ENCODE measurements at places on chromosomes 2 and 18.

DNA sequence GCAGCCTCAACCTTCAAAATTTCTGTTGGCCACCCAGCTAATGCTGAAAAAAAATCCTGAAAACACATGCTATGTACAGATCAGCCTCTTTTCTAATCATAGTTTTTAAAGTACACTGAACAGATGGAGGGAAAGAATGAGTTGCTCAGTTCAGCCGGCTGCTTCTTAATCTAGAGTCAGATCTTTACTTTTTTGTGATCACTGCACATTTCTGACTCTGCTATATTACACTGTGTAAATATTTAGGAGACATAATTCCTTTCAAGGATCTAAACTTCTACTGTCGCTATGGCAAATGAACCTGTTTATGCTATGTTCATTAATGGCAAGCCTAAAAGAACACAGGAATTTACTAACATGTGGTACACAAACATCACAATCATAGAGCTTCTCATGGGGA is 114.2 kb downstream of the SRBD1 start:
- peak overlapping the region; percentile 9 for H3K27ac ChIP-seq
- H3K4me3 ChIP-seq = no peak overlapping the region
- no peaks in the 10 kb centered on the region for H3K27me3 ChIP-seq

DNA sequence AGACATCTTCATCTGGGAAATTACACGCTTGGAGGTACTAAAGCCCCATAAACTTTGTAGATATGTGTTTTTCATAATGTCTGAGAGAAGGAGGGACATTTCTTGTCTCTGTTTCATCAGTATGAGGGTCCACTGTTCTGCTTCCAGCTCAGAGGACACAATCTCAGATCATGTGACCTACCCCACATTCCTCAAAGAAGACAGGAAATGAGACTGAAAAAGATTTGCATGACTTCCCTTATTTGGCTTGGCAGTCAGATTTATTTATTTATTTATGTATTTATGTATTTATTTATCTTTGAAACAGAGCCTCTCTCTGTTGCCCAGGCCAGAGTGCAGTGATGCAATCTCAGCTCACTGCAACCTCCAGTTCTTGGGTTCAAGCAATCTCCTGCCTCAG is 463.7 kb upstream of the RGPD4 start:
- no peak overlapping the region for H3K27ac ChIP-seq
- H3K36me3 ChIP-seq = no peaks in the 10 kb centered on the region
- H3K4me3 ChIP-seq = no peak overlapping the region
- DNase-seq = no peak

DNA sequence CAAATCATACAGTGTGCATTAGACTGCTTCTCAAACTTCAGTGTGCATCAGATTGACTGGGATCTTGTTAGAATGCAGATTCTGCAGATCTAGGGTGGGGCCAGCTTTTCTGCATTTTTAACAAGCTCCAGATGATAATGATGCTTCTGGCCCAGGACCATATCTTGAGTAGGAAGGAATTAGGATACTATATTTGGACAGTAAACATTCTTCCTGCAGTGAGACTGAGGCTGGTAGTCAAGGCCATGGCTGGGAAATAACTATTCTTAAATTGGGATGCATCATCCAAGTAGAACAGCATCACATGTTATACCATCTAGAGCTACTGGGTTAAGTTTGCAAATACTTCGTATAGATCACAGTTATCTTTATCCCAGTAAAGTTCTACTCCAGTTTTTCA is 28.4 kb upstream of the ARMC9 start:
- no peak overlapping the region for H3K27ac ChIP-seq
- H3K4me1 ChIP-seq = peaks cover 4% of the 10 kb centered on the region
- H3K4me3 ChIP-seq = no peak overlapping the region
- peaks cover 56% of the 10 kb centered on the region for H3K36me3 ChIP-seq
- H3K27me3 ChIP-seq = no peaks in the 10 kb centered on the region
- no peak for DNase-seq

DNA sequence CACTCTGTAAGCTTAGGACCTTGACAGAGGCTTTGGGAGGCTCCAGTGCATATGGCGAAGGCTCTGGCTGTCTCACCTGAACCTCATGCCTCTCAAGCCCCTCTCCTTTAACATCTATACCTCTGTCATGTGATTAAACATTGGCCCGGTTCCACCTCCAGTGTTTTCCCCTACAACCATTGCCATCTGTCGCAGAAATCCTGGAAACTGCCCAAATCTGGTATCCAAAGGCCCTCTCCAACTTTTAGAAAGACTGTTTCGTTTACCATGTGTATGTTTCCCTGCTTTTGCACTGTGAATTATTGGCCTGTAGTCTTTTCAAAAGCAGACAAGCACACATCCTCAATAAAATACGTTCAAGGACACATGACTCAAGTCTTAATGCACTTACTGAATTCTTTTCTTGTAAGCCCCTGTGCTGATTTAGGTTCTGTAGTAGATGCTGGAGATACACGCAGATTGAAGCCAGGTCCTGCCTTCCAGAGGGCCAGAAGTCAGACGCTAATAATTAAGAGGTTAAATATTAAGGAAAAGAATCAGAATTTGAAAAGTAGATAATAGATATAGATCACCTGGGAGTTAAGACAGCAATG is 386.4 kb upstream of the SLC14A2 start:
- no peak overlapping the region for H3K27ac ChIP-seq
- no peaks in the 10 kb centered on the region for H3K4me1 ChIP-seq
- H3K36me3 ChIP-seq = no peaks in the 10 kb centered on the region
- H3K4me3 ChIP-seq = no peak overlapping the region
- DNase-seq = no peak
- H3K27me3 ChIP-seq = no peaks in the 10 kb centered on the region

GRCh38 chr2:168660870-168661862 is 141.3 kb upstream of the NOSTRIN start:
- peaks cover 8% of the 10 kb centered on the region for H3K4me1 ChIP-seq
- H3K27ac ChIP-seq = no peak overlapping the region
- DNase-seq = no peak

DNA sequence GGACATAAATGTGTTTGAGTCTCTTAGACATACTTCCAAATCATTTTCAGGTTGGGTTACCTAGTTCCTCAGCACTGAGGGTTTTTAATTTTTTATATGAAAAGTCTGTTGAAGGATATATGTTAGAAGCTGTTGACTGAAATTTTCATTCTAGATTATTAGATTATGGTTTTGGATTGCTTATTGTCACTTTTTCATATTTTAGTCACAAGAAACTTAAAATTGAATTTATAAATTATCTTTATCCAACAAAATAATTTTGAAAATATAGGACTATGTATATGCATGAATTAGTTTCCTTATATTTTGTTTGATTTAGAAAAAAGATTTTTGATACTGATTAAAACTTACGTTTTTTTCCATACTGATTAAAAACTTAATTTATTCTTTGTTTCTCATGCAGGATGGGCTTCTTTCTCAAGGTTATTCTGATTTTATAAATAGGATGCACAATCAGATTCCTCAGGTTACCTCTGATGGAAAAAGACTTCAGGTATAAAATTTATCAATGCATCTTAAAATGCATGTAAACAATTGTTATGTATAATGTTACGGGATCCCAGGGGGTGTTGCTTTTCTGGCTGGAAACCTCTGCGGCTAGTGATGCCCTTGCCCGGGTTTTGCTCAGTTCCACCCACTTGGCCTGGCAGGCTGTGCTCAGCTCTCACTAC is 26.2 kb downstream of the DDX1 start:
- no peaks in the 10 kb centered on the region for H3K4me1 ChIP-seq
- no peaks in the 10 kb centered on the region for H3K27me3 ChIP-seq
- no peak overlapping the region for H3K27ac ChIP-seq
- peaks cover 44% of the 10 kb centered on the region for H3K36me3 ChIP-seq
- no peak overlapping the region for H3K4me3 ChIP-seq
- DNase-seq = no peak

Data from T-helper 2 cell treated with Interferon-gamma antibody and Interleukin-4, amounts not matched to agents 5 μg/mL and 100 μg/mL, for 36 hours (primary cell).